ENCODE measurements at places on chromosomes 13 and 19.

DNA sequence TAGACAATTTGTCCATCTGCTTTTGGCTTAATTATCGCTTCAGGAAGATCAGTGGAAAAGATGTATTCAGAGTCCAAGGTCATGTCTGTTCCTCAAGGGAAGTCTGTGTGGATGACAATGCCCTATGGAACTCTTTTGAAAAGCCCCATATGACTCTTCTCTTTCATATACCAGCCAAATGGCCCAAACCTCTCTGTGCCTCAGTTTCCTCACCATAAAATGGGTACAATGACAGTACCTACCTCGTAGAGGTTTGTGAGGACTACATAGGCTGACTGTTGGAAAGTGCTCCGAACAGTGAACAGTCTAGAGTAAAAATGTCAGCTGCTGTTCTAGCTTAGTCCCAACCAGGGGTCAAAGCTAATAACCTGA is 104.6 kb downstream of the COL4A2 start:
- DNase-seq, result no peak

DNA sequence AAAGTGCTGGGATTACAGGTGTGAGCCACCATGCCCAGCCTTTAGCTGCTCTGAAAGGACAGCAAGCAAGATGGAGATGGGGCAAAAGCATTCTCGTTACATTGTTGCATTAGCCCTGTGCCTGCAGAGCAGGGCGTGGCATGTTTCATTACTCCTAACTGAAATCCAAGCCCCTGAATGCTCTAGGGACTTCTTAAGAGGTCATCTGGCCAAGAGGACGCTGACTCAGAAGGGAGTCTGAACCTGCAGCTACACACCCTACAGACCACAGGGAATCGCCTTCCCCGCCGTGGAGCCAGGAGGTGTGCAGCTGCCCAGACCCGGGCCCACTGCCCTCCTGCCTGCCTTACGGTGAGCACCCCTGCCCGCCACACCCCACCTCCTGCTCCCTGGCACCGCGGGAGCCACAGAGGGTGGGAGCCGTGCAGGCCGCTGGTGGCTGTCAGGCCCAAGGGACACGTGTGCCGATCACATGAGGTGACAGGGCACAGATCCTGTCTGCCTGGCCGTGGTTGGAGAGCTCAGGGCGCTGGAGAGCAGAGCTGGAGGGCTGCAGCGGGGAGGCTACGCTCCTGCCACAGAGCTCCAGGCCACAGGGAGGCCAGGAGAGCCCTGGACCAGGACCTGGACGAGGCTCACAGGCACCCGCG is 27.2 kb downstream of the ADPRHL1 start:
- no peak for DNase-seq

GRCh38 chr13:45297456-45298205 is 43.4 kb downstream of the TPT1 start:
- DNase-seq, result peak; percentile 17

DNA sequence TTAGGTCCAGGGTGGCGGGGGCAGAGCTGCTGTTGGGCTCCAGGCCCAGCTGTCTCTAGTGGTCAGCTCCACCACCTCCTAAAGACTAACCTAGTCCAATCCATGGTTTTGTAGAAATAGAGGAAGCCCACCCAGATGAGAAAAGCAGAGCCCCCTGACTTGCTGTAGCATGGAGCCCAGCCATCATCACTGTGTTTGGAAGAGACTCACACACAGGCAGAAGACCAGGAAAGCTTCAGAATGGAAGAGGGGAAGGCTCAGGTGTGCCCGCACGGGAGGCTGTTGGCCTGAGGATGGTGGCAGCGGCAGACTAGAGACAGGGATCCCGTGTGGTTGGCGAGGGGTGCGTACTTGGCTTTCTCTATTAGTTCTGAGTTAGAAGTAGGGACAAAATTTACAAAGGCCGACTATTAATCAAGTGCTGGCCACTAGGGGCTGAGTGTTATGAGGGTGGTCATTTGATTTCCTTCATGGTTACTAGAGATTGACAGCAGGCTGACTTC is 193.2 kb upstream of the SOX1 start:
- no peak for DNase-seq

- DNase-seq, result no peak
Observed at GRCh38 chr19:12111176-12111575, 29.0 kb downstream of the ZNF20 start.

Measured in stimulated activated CD4-positive, alpha-beta T cell treated with anti-CD3 and anti-CD28 coated beads, Interleukin-4, amount 100 ng/mL, for 4 hours (primary cell).